MCF 10A (cell line): ENCODE measurements at places on chromosomes 1 and 21. TPM values are rescaled to one million over a fixed set of nuclear protein-coding genes. Genes with fewer than 3 reads are reported as not detected.

Gene CELSR2
- 6.9 and 7.2 TPM in 2 replicates for total RNA-seq

Gene KRTAP11-1
- not detected in 2 replicates for total RNA-seq

Gene ATP1A1
- 361 and 378 TPM in 2 replicates for total RNA-seq

Gene RAB7B
- 1.6 and 3.6 TPM in 2 replicates for total RNA-seq

Gene CLK2
- 78.6 and 82.3 TPM in 2 replicates for total RNA-seq

Gene KRTAP10-8
- not detected in 2 replicates for total RNA-seq

Gene A3GALT2
- total RNA-seq = 0.32 TPM in 1 of 2 replicates, not detected in the other

Gene SH2D5
- 14.0 and 14.6 TPM in 2 replicates for total RNA-seq

Gene ATP1A2
- total RNA-seq = 0.07 TPM in 1 of 2 replicates, not detected in the other

Gene BATF3
- 0.96 and 1.5 TPM in 2 replicates for total RNA-seq

Gene KPRP
- 0.12 and 0.25 TPM in 2 replicates for total RNA-seq

Gene OR2T8
- not detected in 2 replicates for total RNA-seq

Gene LCE3D
- total RNA-seq = 0.75 TPM in 1 of 2 replicates, not detected in the other

Gene TOR1AIP2
- 160 and 166 TPM in 2 replicates for total RNA-seq

Gene F11R
- 73.6 and 76.8 TPM in 2 replicates for total RNA-seq

Gene ST6GALNAC3
- 0.37 and 0.82 TPM in 2 replicates for total RNA-seq

Gene PLA2G2D
- not detected in 2 replicates for total RNA-seq

Gene CLDN8
- not detected in 2 replicates for total RNA-seq

Gene CNR2
- not detected in 2 replicates for total RNA-seq

Gene ZSCAN20
- total RNA-seq = 5.1 and 8.2 TPM in 2 replicates

Gene CCDC190
- total RNA-seq = not detected in 2 replicates

Gene FCRL5
- total RNA-seq = not detected in 2 replicates

Gene SLC9C2
- not detected in 2 replicates for total RNA-seq

Gene MYOM3
- total RNA-seq = 0.05 and 0.12 TPM in 2 replicates

Gene MAB21L3
- 2.5 and 2.8 TPM in 2 replicates for total RNA-seq

Gene CFAP74
- total RNA-seq = not detected in 2 replicates

Gene SH3BGR
- 11.3 and 15.9 TPM in 2 replicates for total RNA-seq

Gene OXCT2
- not detected in 2 replicates for total RNA-seq

Gene ELF3
- total RNA-seq = 0.10 and 0.33 TPM in 2 replicates
